ENCODE measurements at places on chromosomes 1 and 21.

GRCh38 chr1:200962631-200963030 is 60.9 kb downstream of the KIF21B start:
- DNase-seq = no peak

GRCh38 chr1:119549719-119550132 is 42.7 kb downstream of the HSD3B1 start:
- DNase-seq = peak; percentile 10

GRCh38 chr21:10641107-10641506 is 119.7 kb downstream of the TPTE start:
- no peak for DNase-seq

GRCh38 chr1:19067182-19067911 is 110.9 kb upstream of the IFFO2 start:
- no peak for DNase-seq

- no peak for DNase-seq
Observed at GRCh38 chr1:173995475-173995874, 26.7 kb downstream of the RC3H1 start.

Measured in stimulated activated naive CD8-positive, alpha-beta T cell treated with anti-CD3 and anti-CD28 coated beads, Interleukin-15, amount 100 ng/mL, for 72 hours (primary cell).